HuH-7 (cell line): ENCODE measurements at places on chromosomes 4 and X.

DNA sequence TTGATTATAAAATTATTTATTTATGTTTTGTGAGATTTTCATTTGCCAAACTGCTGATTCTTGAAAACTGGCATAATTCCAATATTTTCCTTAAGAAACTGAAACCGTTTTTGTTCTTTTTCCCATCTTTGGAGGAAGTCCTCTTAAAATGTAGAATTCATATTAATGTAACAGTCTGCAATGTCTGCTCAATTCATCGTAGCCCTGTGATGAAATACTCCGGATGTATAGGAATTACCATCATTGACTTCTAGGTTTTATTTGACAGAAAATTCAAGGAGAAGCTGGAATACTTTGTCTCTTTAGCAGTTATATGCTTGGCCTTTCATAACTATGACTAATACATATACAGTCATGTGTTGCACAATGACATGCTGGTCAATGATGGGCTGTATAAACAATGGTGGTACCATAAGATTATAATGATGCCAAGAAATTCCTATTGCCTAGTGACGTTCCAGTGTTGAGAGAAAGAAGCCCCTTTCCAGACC, 185.0 kb upstream of the GPRIN3 start:
- DNase-seq, result no peak

DNA sequence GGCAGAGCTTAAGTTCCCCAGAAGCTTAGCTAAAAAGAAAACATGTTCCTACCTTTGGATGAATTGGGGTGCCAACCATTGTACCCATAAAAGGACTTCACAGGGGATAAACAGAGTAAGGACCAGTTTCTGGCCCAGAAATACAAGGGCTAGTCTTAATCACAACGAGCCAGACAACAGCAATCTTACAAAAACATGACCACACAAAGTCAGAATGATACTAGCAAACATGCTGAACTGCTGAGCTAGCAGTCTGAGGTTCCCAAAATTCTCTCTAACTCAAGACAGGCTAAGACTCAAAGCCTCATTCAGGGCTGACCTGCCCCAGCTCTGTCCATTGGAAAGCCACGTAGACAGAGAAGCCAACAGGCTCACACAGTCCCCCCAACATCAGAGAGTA, 40.3 kb downstream of the ATP11C start:
- DNase-seq, result no peak

DNA sequence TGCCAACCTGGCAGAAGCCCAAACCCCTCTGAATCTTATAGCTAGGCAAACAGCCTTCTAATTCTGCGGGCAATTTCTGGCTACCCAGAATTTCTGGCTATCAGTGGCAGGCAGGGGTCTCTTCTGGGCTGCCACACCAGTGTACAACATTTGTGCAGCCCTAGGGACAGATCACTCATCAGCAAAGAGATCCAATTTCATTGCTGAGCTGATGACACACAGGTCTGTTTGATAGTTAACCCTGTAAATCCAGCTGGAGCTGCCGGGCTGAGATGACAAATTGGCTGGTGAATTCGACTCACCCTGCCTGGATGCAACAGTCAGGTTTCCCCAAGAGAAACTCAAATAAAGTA, 2.4 kb downstream of the MID1 start:
- no peak for DNase-seq

- DNase-seq, result no peak
These were observed 568.6 kb upstream of the BOD1L1 start for GRCh38 chr4:14196131-14196530.

DNA sequence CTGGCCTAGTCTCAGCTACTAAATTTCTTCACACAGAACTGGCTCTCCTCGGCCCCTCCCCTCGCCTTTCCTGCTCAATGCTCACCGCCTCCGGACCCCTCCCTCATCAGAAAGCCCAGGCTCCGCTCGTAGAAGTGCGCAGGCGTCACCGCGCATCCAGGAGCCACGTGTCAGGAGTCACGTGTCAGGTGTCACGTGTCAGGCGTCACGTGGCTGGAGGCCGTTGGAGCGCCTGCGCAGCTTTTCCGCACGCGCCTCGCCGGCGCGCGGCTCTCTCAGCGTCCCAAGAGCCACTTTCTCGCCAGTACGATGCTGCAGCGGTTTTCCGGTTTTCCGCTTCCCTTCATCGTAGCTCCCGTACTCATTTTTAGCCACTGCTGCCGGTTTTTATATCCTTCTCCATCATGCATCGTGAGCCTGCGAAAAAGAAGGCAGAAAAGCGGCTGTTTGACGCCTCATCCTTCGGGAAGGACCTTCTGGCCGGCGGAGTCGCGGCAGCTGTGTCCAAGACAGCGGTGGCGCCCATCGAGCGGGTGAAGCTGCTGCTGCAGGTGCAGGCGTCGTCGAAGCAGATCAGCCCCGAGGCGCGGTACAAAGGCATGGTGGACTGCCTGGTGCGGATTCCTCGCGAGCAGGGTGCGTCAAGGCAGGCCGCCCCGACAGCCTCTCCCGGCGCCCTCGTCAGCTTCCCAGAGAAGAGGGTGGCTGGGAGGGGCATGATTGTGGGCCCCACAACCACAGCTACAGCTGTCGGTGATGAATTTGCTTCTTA, at the start of gene SLC25A31:
Gene SLC25A31, plus strand, starts transcription at position 259 of the 772 bp plus-strand sequence. Its CDS starts 146 bp downstream, at position 405.
- no peak for DNase-seq

GRCh38 chr4:4477796-4478195, 64.1 kb downstream of the STX18 start:
- DNase-seq, result no peak

DNA sequence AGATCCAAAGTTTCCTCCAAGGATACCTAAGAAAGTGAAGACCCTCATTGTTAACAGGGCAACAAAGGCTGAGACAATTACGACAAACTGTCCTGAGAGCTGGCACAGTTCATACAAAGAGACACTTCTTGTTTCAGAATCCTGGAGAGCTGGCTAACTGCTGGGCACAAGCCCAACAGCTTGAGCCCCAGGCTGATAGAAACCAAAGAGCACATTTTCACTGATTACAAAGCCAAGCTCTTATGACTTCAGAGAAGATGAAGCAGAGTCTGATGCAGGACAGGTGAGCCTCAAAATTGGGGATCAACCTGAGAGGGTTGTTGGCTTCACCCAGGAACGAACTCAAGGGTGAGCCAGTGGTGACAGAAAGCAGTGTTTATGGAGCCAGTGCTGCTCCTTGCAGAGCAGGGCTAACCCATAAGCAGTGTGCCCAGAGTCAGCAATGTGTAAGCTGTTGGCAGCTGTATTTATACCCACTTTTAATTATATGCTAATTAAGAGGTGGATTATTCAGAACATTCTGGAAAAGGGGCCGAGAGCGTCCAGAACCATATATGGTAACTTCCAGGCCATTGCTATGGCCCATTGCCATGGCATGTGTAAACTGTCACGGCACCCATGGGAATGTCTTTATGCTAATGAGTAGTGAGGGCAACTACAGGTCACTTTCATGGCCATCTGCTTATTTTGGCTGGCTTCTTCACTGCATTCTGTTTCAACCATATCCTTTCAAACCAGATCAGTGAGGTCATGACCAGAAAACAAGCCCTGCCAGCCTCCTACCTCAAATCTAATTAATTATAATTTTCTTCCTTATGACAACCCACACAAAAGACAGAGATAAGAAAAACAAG, 183.7 kb downstream of the EVC2 start:
- no peak for DNase-seq

- DNase-seq, result no peak
These were observed 81.8 kb upstream of the SOD3 start for GRCh38 chr4:24713604-24714003.

- DNase-seq, result no peak
These were observed 49.0 kb upstream of the TRAM1L1 start for GRCh38 chr4:117134386-117134785.

- DNase-seq, result no peak
These were observed 194.5 kb upstream of the MAD2L1 start for GRCh38 chr4:120261117-120261516.

DNA sequence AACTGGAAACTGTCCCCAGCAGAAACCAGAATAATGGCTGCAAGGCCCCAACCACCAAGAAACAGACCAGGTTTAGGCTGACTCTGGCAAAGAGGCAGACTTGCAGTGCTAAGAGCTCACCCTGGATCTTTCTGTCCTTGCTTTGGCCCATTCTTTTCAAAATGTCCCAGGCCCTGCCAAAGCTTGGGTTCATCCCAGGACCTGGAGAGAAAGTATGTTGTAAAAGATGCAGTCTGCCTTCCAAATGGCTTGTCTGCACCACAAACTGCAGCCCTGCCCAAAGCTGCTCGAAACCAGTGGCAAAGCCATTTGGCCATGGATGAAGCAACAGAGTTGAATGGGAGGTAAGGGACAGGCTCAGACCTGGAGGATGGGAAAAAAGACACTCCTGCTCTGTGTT, 38.0 kb upstream of the LNX1 start:
- no peak for DNase-seq

GRCh38 chrX:11535156-11535919, 130.4 kb downstream of the ARHGAP6 start:
- DNase-seq, result no peak

DNA sequence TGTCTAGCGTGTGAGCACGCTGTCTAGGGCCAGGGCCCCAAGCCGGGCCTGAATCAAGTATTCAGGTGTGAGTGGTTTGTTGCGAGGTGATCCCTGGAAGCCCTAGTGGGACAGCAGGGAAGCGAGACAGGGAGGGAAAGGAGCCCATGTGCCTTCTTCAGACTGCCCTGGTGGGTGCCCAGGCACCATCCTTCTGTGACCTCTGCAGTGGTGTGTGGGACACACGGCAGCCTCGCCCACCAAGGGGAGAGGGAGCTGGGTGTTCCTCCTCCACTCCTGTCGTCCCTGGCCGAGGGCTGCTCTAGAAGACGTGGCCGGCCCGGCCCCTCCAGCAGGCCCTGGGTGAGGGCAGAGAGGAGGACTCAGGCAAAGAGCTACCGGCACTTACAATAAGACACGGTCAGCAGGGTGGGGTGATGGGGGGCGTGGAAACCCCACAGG, 47.4 kb downstream of the HTRA3 start:
- DNase-seq, result no peak

GRCh38 chr4:165355900-165356300, 22.9 kb upstream of the CPE start:
- DNase-seq, result no peak

GRCh38 chr4:589219-589963, 13.3 kb upstream of the TMEM271 start:
- no peak for DNase-seq

DNA sequence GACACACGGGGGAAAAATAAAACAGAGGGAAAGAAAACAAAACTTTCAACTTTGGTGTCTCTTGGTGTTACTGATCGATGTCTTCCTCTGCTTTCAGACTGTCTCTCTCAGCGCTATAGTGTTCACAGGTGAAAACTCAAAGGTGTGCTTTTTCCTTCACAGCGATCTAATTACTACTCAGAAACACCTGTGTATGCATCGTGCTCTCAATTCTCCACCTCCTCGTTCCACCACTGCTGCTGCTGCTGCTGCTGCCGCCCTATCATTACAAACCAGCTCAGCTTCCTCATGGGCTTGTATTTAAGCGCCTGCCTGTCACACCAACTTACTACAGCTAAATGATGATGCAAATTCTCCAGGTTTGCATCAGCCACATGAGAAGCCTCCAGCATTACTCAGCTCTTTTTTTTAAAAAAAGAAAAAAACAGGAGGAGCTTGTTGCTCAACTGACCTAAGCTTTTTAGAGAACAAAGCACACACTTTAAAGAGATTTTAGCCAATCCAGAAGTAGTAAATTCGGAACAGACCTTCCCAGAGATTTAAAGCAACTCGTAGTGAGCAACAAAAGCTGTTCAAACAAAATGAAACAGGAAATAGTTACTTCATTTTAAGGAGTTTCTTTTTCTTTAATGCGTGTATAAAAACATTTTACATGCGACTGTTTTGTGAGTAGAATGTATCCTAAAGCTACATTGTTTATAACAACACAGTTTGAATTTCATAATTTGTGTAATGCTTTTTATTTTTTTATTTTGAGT, at the start of gene SLC7A11:
Gene SLC7A11, minus strand, starts transcription at position 274 of the 758 bp plus-strand sequence. CDS start 280 bp downstream, outside the sequence.
- peak; percentile 40 for DNase-seq

DNA sequence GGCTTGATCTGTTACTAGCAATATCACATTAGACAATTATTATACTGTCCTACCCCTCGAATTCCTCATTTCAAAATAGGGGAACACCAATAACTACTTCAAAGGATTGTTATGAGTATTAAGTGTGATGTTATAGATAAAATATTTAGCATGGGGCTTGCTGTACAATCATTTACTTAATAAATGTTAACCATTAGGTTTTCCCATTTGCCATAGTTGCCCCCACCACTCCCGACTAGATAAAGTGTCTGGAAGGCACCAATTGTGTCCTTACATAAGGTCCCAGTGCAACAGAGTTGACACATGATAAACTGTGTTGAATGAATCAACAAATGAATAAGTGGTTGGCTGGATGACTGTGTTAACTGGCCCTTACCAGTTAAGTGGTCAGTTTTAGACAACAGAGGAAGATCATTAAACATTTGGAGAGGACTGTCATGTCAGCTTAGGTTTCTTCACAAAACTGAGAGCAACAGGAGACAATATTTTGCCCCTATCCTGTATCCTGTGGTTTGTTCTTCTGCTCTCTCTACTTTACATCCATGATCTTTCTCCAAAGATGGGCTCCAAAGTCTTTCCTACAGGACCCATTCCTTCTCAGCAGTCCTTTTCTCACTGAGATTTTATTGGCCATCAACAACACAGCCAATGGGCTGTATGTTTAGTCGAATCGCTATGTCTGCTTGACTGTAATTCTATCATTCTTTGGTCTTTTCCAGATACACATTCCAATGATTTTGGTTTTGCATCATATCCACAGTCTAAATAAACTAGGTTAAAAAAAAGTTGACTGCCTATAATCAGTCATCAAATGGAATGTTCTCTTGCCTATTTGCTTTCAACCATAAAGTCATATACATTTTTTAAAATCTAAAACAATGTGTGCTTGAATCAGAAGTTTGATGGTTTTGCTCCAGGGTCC, 74.4 kb downstream of the RNF150 start:
- DNase-seq, result no peak

GRCh38 chr4:147801820-147802219, 69.9 kb downstream of the ARHGAP10 start:
- peak; percentile 57 for DNase-seq

- DNase-seq, result no peak
These were observed 72.0 kb downstream of the IL1RAPL1 start for GRCh38 chrX:28659269-28659668.

- DNase-seq, result no peak
These were observed 89.7 kb downstream of the LINC00632 start for GRCh38 chrX:140799216-140799615.

- DNase-seq, result no peak
These were observed 67.4 kb downstream of the RASGEF1B start for GRCh38 chr4:81404294-81404693.

DNA sequence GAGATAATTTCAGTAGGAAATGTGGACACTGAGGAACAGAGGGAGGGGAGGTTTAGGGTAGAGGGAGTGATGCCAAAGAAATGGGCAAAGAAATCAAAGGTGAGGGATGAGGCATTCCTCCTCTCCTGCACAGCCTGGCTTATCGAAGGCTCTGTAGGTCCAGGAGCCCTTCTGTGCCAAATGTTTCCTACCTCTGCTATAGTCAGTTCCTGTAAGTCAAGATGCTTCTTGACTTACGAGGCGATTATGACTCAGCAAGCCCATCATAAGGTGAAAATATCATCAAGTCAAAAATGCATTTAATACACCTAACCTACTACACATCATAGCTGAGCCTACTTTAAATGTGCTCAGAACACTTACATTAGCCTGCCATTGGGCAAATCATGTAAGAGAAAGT, 60.0 kb upstream of the ARHGAP24 start:
- no peak for DNase-seq
